ENCODE measurements at places on chromosomes 5 and 9. TPM values are rescaled to one million over a fixed set of nuclear protein-coding genes. Genes with fewer than 3 reads are reported as not detected.

HTR4 gene
- not detected for total RNA-seq

UGT3A2 gene
- total RNA-seq, result not detected

GRM6 gene
- total RNA-seq, result not detected

MOB3B gene
- total RNA-seq, result 0.30 TPM

TMEM232 gene
- 1.7 TPM for total RNA-seq

CMBL gene
- total RNA-seq, result 21.1 TPM

ATP6V1G1 gene
- 123 TPM for total RNA-seq

C5orf63 gene
- total RNA-seq, result 1.5 TPM

PAPPA gene
- total RNA-seq, result 211 TPM

CDC20B gene
- not detected for total RNA-seq

GAS1 gene
- total RNA-seq, result 12.1 TPM

CD14 gene
- 0.59 TPM for total RNA-seq

ANKRD31 gene
- total RNA-seq, result 0.14 TPM

PTGES2 gene
- 53.4 TPM for total RNA-seq

ACER2 gene
- 3.6 TPM for total RNA-seq

ERCC8 gene
- total RNA-seq, result 32.8 TPM

LCN9 gene
- not detected for total RNA-seq

IFNA17 gene
- total RNA-seq, result not detected

SOX30 gene
- not detected for total RNA-seq

NMUR2 gene
- not detected for total RNA-seq

SPINK4 gene
- not detected for total RNA-seq

LECT2 gene
- total RNA-seq, result not detected

MYMK gene
- not detected for total RNA-seq

EXOC3 gene
- total RNA-seq, result 41.3 TPM

RLN2 gene
- not detected for total RNA-seq

IDNK gene
- 1.7 TPM for total RNA-seq

RAPGEF6 gene
- total RNA-seq, result 26.9 TPM

FOXD4L5 gene
- total RNA-seq, result 0.09 TPM

ANKRD18B gene
- total RNA-seq, result 35.6 TPM

FIBCD1 gene
- 26.0 TPM for total RNA-seq

IL6ST gene
- total RNA-seq, result 481 TPM

PCDHB12 gene
- total RNA-seq, result 0.30 TPM

CTSV gene
- total RNA-seq, result 0.74 TPM

ARHGEF37 gene
- 0.30 TPM for total RNA-seq

FOXE1 gene
- not detected for total RNA-seq

PLCXD3 gene
- total RNA-seq, result under 0.01 TPM

HK3 gene
- not detected for total RNA-seq

SLC45A2 gene
- not detected for total RNA-seq

PCDHGA3 gene
- 2.1 TPM for total RNA-seq

RAD23B gene
- 141 TPM for total RNA-seq

SAPCD2 gene
- total RNA-seq, result 5.7 TPM

Measured in smooth muscle cell of the umbilical artery (primary cell).